M059J (cell line): ENCODE measurements at places on chromosomes 11 and 22. TPM values are rescaled to one million over a fixed set of nuclear protein-coding genes. Genes with fewer than 3 reads are reported as not detected.

The KREMEN1 gene
- total RNA-seq: 3.7 and 6.8 TPM in 2 replicates

DNA sequence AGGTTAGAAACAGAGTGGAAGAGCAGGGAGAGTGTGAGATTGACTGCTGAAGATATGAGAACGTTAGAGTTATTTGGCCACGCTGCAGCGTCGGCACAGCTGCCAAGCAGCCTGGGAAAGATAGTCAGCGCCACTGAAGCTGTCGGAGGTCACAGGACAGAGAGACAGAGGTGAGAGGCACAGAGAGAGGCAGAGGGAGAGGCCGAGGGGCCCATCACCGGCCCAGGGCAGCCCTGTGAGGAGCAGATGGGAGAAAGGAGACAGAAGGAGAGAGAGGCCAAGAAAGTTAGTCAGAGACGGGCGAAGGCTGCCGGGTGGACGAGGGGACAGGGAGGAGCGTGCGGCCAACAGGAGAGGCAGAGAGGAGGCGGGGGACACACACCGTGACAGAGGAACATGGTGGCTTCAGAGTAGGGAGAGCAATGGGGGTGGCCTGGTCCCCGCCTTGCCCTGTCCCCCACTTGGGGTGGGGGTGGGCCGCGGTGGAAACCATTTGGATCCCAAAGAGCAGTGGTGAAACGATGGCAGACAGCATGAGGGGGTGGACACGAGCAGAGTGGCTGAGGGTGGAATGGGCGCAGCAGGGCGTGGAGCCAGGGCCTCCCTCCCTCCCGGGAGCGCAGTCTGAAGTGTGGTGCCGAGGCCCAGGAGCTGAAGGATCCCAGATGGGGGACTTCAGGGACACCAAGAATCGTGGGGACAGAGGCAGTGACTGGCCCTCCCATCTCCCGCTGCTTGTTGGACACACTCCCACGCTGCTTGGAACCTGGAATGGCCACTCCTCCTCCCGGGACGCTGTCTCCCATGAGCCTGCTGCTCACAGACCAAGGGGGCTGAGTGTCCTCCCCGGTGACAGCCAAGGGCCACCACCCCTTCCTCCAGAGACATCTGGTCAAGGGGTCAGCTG is 26.6 kb downstream of the LRRC10B start:
- DNase-seq: no peak

GRCh38 chr11:26698224-26698623 is 23.6 kb downstream of the SLC5A12 start:
- DNase-seq: no peak

The MS4A1 gene
- total RNA-seq: not detected in 2 replicates

GRCh38 chr22:19776433-19777031 is 16.0 kb downstream of the TBX1 start:
- DNase-seq: no peak

DNA sequence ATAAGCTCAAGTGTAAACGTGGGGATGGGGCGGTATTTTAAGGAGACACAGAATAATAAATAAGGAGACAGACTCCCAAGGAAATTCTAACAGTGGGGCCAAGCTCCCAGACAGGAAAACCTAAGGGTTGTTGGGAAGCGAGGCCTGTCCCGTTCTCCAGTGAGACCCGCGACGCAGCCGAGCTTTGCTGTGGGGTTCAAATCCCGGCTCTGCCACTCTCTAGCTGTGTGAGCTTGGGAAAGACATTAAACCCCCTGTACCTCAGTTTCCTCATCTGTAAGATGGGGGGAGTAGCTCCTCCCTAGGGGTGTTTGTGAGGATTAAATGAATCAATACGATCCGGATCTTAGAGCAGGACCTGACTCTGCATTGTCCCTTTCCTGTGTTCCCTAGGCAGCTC is 106.8 kb downstream of the TRIM29 start:
- no peak for DNase-seq

The SLC25A18 gene
- total RNA-seq: 0.71 and 0.81 TPM in 2 replicates

DNA sequence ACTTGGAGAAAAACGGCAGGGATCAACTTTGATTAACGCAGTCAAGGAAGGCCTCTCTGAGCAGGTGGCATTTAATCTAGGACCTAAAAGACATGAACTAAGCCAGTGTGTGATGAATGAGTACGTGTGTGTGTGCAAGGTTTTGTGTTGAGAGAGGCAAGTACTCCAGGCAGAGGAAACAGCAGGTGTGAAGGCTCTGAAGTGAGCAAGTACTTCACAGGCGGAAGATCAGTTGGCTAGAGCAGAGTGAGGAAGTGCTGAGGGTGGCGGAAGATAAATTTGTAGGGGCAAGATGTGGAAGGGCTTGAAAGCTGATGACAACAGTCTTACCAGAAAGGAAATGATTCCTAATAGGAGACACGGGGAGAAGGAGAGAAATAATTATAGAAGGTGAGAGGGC is 6.8 kb downstream of the APIP start:
- no peak for DNase-seq

GRCh38 chr11:31450841-31451240 is 58.6 kb downstream of the IMMP1L start:
- no peak for DNase-seq

DNA sequence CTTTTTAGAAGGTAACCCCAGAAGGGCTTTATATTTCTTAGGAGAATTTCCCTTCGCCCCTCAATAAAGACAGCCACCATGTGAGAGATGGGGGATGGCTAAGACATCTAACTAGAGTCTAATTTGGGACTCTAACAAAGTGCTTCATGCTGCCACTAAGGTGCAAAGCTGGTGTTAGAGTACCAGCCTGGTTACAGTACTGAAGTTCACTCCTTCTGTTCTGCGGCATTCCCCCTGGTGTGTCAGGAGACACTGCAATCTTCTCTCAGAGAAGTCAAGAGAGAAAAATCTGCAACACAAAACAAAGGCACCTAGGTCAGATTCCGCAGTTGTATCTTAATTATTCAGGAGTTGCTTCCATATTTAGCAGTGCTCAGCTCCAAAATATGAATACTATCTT is 603.0 kb upstream of the CADM1 start:
- no peak for DNase-seq

DNA sequence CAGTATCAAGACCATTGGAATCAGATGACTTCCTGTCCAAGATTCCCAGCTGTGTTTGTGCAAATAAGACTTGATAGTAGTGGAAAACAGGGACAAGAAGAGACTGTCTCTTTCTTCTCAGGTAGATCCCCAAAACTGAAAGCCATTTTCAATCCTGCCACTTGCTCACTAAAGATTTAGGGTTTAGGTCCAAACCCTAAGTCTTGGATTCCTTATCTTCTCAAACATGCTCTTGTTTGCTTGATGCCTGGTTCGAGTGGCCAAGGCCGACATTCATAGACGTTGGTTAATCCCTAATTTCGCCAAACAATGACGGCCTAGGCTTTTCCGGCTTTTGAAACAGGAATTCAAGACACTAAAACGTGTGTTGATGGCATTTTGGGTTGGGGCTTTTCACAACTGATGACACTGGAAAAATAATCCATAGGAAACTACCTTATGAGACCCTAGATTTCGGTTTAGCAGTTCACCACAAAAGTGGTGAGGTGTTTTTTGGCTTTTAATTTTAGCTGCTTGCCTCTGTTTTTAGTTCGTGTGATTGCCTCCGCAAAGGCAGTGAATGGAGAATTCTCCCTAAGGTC is 1.0 kb upstream of the GTPBP1 start:
- peak; percentile 20 for DNase-seq

DNA sequence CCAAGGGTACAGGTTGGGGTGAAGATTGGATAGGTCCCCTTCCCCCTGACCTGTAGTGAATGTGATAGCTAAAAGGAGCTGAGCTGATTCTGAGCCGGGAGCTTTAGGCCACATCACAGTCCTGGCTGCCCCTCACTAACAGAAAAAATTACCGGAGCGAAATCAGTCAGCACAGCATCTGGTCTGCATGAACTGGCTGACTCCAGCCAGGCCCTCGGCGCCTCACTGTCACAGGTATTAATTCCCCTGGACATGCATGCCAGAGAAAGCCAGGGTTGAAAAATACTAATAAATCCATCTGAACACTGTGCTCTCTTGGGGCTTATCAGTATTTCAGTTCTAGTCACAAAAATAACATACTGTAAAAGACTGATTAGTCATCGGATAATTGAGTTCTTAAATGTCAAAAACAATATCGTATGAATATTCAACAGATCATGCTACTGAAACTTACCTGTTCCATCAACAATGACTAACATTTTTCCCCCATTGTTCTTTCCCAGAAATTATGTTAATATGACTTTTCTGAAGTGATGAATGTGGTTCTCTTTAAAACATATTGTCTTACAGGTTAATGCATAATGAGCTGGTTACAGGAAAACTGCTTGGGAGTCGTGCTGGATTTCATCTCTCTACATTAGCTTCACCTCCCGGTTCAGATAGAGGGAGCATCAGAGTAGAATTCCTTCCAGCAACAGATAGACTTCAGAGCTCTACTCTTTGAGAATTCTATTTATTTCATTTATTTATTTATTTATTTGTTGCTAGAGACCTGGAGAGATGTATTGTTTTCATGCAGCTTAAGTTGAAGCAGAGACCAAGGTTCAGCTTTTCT is 387.7 kb downstream of the NXPE2 start:
- DNase-seq: no peak

The SHANK2 gene
- not detected in 2 replicates for total RNA-seq

DNA sequence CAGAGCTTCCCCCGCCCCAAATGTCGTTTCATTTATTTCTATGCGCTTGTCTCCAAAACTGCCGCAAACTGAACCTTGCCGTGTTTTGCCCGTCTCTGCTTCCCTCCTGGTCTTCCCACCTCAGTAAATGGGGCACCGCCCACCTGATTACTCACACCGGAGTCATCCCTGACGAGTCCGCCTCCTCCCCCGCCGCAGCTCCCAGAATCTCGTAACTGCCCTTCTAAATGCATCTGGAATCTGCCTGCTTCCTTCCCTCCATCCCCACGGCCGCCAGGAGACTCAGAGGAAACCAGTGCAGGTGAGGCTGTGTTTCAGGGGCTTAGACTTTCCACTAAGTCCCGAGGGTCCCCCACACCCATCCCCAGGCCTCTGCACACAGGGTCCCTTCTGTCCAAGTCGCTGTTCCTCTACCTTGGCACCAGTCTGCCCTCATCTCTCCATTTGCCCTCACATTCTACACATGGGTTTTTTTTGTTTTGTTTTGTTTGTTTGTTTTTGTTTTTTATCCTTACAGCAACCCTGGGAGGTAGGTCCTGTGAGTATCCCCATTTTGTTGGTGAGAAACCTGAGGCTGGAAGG is 62.6 kb upstream of the PHF21B start:
- peak; percentile 85 for DNase-seq

- peak; percentile 40 for DNase-seq
These were observed 57.3 kb downstream of the BDNF start for GRCh38 chr11:27642954-27643353.

- no peak for DNase-seq
These were observed 8.9 kb downstream of the TTC17 start for GRCh38 chr11:43367382-43368178.

DNA sequence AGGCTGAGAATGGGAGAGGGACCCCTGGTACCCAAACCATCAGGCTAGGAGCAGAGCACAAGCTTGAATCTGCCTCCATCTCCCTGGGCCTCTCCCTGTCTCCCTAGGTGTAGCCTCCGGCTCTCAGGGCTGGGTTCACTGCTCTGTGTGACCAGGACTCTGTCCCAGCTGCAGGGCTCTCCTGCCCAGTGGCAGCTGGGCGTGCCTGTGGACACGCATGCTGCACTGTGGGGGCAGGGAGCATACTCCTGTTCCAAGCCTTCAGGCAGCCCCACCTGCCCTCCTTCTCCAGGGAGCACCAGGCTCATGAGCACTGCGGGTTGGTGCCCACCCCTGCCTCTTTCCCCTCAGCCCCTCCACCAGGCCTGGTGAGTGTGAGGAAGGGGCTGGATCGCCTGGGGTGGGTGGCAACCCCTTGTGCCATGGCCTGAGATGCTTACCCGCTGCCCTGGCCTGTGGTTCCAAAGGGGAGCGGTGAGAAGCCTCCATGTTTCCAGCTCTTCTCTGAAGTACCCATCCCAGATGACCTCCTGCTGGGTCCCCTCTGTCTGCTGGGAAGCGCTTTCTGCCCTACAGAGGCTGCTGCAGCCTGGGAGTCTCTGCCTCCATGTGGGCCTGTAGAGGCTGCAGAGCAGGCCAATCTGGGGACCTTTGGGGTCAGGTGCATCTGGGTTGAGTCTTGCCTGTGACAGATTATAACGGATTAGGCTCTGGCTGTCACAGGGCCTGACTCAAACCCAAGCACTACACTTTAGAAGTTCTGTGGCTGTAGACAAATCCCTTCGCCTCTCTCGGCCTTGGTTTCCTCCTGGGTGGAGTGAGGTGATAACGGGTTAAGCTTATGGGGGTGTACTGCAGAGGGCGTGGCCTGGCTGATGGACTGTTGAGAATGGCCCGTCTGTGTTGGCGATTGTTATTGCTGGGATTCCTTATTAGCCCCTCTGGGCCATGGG is 43.7 kb downstream of the WNT11 start:
- DNase-seq: no peak

The CCDC116 gene
- 0.05 TPM in 2 replicates for total RNA-seq

GRCh38 chr11:66479394-66480116 is 679 bp upstream of the DPP3 start:
- peak; percentile 58 for DNase-seq

- peak; percentile 55 for DNase-seq
These were observed 668 bp downstream of the MADD start for GRCh38 chr11:47270331-47271271.

- no peak for DNase-seq
These were observed 21.7 kb downstream of the BTG4 start for GRCh38 chr11:111490496-111490895.

DNA sequence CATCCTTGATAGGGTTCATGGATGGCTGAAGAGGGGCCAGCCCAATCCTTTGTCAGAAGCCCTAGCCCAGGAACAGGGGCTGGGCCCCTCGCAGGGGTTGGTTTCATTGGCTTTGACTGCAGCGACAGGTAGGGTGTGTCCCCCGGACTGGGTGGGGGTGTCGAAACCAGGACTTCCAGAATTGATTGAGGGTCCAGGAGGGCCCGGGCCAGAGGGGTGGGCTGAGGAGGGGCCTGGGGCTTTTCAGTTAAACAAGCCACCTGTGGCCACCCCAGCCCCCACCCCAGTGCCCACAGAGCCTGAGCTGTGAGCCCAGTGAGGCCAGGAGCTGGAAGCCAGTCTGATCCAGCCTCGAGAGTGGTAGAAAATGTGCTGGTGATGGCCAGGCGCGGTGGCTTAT is 18.1 kb upstream of the PRR5 start:
- no peak for DNase-seq

GRCh38 chr11:46285594-46286033 is 8.2 kb downstream of the CREB3L1 start:
- no peak for DNase-seq

The BAD gene
- total RNA-seq: 148 and 163 TPM in 2 replicates

DNA sequence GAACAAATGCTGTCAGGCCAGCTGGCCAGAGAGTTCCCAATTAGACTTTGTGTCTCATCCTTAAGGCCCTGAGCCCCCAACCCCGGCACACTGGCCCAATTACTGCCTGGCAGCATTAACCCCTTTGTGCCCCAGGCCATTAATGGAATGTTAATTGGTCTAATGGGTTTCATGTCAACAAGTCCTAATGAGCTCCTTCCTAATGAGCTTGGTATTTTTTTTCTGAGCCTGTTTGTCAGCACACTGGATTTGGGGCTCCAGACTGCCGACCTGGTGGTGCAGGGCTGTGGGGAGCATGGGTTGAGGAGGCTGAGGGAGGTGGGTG is 148.8 kb downstream of the FEZ1 start:
- DNase-seq: no peak

The OR2AG2 gene
- total RNA-seq: not detected in 2 replicates
